ENCODE measurements at places on chromosomes 16 and 17. TPM values are rescaled to one million over a fixed set of nuclear protein-coding genes. Genes with fewer than 3 reads are reported as not detected.

The KRTAP4-1 gene
- total RNA-seq = not detected

DNA sequence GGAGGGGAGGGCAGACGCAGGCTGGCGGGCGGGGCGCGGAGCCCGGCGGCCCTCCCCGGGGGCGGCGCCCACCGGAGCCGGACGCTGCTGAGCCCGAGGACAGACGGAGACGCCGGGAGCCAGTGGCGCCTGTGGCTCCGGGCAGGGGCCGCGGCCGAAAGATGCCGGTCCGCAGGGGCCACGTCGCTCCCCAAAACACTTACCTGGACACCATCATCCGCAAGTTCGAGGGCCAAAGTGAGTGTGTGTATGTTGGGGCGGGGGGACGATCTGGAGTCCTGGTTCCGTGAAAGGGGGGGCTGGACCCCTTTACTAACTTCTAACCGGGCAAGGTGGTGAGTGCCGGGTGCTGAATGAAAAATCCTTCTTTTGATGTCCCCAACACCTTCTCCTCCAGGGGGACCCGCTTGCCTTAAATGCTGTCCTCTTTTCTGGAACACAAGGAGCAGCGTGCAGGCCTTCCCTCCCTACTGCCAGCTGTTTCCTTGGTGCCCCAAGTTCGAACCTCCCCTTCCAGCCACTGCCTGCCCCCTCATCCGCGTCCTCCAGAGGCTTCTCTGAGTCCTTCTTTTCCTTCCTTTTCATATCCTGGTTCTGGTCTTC lies at the start of gene KCNH6:
Gene KCNH6, plus strand, starts transcription at position 106 of the 603 bp plus-strand sequence. Its CDS starts 56 bp downstream, at position 162.
- no peak for DNase-seq

DNA sequence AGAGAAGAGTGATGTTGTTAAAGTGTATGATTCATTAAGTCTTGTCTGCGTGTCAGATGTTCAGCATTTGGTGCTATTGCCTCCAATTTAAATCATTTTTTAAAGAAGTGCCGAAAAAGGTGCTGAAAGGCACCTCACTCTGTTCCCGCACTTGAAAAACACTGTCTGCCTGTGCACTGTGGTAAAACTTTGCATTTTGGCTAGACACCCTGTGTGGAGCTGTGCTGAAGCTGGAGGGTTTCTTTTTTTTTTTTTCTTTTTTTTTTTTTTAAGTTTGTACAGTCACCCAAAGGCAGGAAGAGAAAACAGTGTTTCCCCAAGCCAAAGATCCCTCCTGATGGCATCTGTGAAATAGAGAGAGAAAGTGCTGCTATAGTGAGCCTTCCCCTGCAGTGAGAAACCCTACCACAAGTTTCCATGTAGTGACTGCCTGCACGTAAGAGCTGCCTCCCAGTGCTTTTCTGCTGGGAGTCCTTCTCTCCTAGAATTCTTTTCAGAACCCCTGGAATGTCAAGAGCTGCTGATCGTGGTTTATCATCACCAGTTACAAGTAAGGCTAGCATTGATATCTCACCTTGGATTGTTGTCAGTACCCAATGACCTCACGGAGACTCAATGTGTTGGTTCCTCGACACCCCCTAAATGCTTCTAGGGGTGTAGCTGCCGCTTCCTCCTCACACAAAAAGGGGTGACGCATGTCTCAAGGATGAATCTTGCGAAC lies 116.0 kb upstream of the SOX9 start:
- DNase-seq = no peak

- no peak for DNase-seq
These were observed 230.4 kb downstream of the CPPED1 start for GRCh38 chr16:12573300-12573699.

DNA sequence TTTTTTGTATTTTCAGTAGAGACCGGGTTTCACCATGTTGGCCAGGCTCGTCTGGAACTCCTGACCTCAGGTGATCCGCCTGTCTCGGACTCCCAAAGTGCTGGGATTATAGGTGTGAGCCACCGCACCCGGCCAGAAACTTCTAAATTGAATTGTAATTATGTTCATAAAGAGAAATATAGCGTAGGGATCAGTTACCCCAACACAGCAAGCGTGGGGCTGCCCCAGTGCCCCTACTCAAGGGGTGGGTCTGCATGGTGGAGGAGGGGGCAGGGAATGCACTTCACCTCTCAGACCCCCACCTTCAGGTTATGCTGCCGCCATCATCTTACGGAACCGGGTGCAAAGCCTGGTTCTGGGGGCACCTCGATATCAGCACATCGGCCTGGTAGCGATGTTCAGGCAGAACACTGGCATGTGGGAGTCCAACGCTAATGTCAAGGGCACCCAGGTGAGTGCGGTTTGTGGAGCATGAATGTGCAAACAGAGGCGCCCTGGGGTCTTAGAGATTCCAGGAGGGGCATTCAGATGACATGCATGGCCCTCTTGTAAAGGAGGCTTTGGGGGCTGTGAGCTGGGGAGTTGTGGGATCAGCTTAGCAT lies 18.0 kb downstream of the ITGAM start:
- no peak for DNase-seq

DNA sequence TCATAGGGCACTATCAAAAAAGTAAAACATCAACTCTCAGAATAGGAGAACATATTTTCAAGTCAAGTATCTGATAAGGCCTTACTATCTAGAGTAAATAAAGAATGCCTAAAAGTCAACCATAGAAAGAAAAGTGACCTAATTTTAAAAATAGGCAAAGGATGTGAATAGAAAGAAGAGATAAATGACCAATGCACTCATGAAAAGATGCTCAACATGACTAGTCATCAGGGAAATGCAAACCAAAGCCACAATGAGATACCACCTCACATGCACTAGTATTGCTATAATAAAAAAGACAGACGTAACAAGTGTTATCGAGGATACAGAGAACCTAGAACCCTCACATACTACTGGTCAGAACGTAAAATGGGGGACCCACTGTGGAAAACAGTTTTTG lies 90.8 kb downstream of the DYNLRB2 start:
- no peak for DNase-seq

GRCh38 chr16:87344931-87345631 lies 27.9 kb upstream of the C16orf95 start:
- DNase-seq = no peak

GRCh38 chr17:6536053-6536452 lies 20.3 kb downstream of the PITPNM3 start:
- DNase-seq = no peak

DNA sequence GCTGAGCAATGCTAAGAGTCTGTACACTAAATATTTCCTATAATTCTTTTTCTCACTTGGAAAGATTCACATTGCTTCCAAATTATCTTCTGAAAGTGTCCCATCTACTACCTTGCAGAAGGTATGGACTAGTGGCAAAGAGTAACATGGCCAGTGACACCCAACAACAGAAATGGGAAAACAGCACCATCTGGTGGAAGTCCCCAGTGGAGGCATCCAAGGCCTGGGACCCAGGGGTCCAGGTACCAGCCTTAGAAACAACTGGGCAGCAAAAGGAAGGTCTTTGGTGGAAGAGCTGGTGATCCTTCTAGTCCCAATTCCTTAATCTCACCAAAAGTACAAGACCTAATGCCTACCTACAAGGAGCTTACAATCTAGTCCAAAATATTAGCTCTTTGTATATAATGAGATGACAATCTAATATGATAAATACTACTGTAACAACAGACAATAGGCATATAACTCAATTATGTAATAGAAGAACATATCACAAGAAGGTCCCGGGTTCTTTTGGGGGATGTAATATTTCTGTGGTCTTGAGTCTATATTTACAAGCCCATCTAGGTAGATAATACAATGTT lies 55.3 kb downstream of the SKAP1 start:
- no peak for DNase-seq

- no peak for DNase-seq
These were observed 227.3 kb downstream of the CCDC182 start for GRCh38 chr17:57517632-57518456.

GRCh38 chr16:67179421-67180080 lies 4.2 kb downstream of the MATCAP1 start:
- DNase-seq = no peak

The CFAP97D1 gene
- total RNA-seq = under 0.01 TPM

The ARHGAP44 gene
- total RNA-seq = 0.28 TPM

- no peak for DNase-seq
These were observed 25.4 kb downstream of the RANBP10 start for GRCh38 chr16:67780847-67781564.

DNA sequence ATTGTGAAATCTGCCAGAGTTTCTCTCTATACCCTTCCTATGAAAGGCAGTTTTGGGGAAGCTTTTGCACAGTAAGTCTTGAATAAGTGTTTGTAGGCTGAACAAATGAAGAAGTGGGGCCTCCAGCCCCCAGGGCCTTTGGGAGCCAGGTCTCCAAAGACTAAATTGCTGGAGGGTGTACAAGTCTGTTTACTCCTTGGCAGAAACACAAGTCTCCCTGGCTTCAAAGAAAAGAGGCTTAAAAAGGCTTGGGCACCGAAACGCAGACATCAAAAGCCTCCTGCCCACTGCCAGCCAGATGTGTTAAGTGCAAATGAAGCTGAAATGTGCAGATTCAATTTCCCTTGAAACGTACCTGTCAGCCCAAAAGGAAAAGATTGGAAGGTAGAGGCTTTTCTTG lies 146.3 kb downstream of the TMEM132E start:
- no peak for DNase-seq

DNA sequence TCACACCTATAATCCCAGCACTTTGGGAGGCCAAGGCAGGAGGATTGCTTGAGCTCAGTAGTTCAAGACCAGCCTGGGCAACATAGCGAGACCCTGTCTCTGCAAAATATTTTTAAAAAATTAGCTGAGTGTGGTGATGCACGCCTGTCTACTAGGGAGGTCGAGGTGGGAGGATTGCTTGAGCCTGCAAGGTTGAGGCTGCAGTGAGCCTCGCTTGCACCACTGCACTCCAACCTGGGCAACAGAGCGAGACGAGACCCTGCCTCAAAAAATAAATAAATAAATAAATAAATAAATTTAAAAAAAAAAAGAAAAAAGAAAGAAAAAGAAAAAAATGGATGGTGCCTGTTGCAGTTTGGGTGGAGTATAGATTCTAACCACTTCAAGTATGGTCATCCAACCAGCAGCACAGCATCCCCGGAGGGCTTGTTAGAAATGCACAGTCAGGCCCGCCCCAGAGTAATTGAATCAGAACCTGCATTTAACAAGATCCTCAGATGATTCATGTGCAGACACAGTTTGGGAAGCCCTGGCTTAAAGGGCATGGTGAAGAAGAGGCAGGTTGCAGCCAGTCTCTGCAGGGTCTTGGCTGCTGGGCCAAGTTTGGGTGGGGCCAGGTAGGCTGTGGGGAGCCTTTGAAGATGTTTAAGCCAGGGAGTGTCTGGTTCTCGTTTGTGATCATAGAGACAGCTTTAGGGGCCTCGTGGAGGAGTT lies 40.8 kb downstream of the MRC2 start:
- DNase-seq = no peak

DNA sequence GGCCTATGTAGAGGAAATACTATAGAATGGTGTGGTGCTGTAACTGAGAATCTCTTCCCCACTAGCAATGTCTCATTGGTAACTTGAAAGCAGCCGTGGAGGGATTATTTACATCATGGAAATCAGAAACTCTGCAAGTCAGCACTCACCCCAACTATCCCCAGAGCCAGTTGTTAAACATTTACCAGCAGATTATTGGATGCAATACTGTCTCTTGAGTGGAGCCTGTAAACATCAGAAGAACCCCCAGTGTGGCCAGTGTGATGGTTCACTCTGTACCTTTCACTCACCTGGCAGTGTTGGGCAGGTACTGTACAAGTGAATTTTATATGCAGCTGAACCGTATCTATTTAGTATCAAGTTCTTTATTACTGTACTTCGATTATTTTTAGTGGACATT lies 299.8 kb upstream of the SALL1 start:
- DNase-seq = no peak

DNA sequence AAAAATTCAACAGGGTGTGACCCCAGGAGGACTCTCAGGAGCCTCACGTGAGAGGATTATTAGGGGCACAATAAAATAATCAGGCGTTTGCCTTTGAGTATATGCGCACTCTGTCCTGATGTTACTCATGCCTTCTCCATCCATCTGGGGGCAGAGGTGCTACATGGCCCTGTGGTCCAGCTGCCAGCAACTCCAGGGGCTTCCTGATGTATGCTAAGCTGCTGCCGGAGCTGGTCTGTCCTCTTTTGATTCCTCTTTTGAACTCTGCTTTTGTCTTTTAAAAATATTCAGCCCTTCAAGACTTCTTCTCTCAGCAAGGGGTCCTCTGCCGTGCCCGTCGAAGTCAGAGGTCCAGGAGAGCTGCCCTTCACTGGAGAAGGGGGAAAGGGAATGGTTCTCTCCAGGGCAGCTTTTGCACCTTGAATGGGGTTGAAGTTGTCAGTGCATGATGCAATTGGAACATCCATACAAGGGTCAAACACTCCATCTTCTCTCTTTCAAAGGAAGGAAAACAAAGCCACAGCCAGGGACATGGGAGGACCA lies 431.4 kb downstream of the SHISA9 start:
- DNase-seq = no peak

The TNFAIP1 gene
- total RNA-seq = 55.7 TPM

- no peak for DNase-seq
These were observed 69.9 kb downstream of the ABR start for GRCh38 chr17:1109606-1110540.

Data from pulmonary artery endothelial cell (primary cell).